Activated T-helper 9 cell treated with anti-CD3 and anti-CD28 coated beads, Interleukin-2, amount 50 U/mL, for 16 hours (primary cell): ENCODE measurements at places on chromosomes 5 and 9.

DNA sequence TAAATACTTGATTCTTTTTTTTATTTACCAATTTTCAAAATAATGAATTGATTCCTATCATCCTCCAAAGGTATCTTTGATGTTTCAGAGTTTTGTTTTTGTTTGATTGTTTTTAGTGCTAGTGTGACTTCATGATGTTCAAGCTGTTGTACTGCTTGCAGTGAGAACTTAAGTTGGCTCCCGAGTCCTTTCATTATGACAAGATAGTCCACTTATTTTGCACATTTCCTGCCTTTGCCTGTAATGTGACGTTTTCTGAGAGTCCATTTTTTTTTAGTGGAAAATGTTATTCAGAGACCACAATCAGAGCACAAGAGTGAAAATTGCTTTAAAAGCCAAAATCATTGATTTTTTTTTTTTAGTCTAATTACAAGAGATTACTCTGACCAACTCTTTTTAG lies 60.1 kb upstream of the FCHO2 start:
- no peak for DNase-seq

DNA sequence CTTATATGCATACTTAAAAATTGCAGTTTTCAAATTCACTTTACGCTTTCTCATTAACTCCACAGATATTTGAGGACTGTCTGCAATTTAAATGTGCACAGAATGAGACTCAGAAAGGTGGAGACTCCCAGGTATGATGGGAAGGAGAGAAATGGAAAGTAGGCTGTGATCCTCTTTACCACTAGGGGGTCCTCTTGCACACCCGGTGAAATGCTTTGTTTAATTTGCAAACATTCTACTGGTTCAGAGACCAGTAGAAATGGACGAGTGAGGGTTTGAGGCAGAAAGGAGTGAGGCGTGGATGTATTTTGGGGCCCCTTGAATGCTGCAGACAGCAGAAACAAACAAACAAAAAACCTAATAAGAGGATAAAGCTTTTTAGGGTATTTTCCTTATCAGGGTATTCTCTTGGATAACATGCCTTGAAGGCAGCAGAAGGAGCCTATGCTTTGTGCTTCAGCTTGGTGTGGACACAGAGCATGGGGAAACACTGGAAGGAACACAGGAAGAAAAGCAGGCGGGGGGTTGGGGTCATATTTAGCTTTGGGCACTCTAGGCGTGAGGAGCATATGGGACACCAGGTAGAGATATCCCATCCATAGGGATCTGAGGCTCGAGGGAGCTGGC lies 410.1 kb downstream of the DMRT2 start:
- no peak for DNase-seq

- DNase-seq: no peak
Measured at GRCh38 chr9:131623655-131624330, 78.5 kb downstream of the PRRT1B start.

GRCh38 chr9:1554081-1555035 lies 460.8 kb upstream of the SMARCA2 start:
- no peak for DNase-seq

GRCh38 chr5:1563617-1564181 lies 39.9 kb upstream of the LPCAT1 start:
- DNase-seq: no peak

GRCh38 chr9:3337515-3338225 lies 188.1 kb downstream of the RFX3 start:
- no peak for DNase-seq

GRCh38 chr9:133677126-133678010 lies 41.2 kb downstream of the DBH start:
- no peak for DNase-seq

DNA sequence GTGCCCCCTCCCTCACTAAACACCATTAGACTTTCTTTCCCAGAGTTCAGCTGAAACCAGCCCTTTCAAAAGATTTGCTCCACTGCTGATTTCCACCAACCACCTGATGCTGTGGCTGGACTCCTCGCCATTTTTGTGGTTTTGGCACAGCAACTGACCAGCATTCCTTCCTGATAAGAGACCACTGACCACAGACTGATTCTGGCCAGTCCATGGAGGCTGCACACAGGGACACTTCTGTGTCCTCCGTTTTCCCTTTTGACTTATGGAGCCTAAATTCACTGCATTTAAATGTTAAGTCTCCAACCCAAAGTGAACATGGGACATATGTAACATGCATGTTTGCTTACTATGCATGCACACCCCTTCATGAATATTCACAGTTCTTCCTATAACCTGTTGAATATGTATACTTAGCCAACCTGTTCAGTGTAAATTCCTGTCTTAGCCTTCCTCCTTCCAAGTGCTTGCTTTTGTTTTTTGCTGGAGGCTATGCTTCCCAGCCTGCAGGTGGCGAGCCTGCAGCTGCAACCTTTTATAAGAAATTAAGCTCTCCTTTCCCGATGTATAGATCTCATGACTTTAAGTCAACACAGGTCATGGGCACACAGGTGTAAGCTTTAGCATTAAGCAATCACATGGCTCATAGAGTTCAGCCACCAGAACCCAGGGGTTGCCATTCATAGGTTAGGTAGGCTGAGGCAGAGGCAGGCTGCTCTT lies 78.7 kb downstream of the ACTL7B start:
- no peak for DNase-seq

DNA sequence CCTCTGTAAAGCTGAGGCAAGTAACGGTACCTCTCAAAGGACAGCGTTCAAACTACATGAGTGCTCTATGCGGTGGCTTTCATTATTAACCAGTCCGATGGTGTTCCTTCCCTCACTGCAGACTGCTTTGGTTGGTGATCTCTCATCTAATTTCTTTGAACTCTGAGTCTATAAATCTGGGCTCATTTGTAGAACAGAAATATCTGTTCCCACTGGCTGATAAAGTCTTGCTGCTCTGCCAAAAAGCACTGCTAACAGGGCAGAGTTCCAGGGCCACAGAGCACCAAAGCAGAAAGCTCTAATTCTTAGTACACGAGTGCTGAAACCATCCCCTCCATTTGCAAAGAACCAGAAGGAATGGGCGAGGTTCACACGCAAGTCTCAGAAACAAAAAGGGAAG lies 81.9 kb downstream of the MED27 start:
- no peak for DNase-seq

GRCh38 chr5:168480601-168481000 lies 5.7 kb upstream of the RARS1 start:
- no peak for DNase-seq

DNA sequence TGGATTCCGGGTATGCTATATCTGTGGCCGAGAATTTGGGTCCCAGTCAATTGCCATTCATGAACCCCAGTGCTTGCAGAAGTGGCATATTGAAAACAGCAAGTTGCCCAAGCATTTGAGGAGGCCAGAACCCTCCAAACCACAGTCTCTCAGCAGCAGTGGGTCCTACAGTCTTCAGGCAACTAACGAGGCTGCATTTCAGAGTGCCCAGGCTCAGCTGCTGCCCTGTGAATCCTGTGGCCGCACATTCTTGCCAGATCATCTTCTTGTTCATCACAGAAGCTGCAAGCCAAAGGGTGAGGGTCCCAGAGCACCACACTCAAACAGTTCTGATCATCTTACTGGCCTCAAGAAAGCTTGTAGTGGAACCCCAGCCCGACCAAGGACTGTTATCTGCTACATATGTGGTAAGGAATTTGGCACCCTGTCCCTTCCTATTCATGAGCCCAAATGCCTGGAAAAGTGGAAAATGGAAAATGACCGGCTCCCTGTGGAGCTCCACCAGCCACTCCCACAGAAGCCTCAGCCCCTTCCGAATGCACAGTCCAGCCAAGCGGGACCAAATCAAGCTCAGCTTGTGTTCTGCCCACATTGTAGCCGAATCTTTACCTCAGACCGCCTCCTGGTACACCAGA lies 23.0 kb downstream of the ZNF474 start:
- DNase-seq: no peak

DNA sequence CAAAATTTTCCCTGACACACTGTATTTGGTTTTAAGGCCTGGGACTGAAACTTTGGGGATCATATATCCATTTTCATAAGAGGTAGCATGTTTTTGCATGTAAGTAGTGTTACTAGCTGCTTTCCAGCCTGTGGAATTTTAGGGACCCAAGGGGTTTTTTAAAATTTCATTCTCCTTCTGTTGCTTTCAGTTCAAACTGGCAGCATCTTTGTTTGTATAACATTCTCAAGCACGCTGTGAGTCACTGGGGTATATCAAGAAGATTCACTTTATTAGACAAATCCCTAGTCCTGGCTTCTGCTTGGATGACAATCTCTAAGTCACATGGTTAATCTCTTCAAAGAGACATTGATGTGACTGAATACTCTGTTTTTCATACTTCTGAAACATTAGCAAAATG lies 479.0 kb downstream of the CYLC2 start:
- no peak for DNase-seq

DNA sequence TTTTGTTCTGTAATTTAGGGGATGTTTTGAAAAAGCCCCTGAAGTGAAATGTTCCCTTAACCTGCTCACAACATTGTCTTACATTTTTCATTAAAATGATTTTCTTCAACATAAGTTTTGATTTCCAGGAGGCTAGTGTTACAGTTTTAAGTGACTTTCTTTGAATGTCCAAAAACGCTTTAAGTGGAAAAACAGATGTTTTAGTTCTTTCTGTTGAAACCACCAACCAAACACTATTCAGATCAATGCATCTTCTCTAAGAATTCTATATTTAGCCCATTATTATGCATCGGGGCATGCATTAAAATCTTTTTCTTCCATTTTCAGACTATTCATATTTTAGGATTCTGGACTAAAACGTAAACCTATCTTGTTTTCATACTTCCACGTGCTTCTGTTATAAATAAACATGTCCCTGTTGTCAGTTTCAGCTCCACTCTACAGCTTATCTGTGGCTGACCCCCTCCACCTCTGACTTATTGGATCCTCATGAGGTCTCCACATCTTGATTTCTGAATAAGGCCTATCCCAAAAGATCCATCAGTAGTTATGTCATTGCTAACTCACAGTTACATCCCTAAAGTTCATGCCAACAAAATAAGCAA lies 882.3 kb upstream of the SEMA6A start:
- no peak for DNase-seq

DNA sequence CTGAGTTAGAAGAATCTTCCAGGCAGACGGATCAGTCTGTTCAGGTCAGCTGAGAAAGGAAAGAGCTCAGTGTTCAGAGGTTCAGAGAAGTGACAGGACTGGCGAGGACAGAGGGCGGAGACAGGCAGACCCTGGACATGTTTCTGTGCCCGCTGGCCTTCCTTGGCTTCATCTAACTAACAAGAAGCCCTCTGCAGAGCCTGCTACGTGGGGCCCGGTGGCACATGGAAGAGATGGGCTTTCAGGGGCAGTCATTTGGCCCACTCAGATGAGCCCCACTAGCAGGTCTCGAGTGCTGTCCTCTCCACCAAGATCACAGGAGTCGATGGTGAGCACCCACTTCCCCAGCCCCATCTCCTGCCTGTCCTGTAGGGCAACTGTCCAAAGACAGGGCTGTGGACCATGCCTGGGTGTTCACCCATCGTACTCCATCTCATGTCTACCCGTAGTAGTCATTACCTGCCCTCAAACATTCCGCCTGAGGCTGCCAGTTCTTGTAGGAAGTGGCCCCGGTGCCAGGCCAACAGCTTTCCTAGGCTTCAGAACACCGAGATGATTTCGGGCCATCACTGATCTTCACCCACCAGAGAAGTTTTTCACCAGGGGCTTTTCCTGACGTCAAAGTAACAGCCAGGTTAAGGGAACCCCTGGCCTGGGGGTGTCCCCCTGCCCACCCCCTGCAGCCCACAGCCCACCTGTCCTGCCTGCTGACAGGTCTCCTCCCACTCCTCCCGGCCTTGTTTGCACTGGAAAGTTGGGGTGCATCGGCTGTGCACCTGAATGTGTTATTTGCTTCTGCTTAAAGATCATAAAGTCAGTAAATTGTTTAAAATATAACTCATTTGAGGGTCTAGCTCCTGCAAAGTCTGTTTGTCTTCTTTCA lies 14.0 kb downstream of the IRX2 start:
- DNase-seq: no peak

GRCh38 chr5:176320577-176320976 lies 41.0 kb downstream of the KIAA1191 start:
- DNase-seq: no peak

DNA sequence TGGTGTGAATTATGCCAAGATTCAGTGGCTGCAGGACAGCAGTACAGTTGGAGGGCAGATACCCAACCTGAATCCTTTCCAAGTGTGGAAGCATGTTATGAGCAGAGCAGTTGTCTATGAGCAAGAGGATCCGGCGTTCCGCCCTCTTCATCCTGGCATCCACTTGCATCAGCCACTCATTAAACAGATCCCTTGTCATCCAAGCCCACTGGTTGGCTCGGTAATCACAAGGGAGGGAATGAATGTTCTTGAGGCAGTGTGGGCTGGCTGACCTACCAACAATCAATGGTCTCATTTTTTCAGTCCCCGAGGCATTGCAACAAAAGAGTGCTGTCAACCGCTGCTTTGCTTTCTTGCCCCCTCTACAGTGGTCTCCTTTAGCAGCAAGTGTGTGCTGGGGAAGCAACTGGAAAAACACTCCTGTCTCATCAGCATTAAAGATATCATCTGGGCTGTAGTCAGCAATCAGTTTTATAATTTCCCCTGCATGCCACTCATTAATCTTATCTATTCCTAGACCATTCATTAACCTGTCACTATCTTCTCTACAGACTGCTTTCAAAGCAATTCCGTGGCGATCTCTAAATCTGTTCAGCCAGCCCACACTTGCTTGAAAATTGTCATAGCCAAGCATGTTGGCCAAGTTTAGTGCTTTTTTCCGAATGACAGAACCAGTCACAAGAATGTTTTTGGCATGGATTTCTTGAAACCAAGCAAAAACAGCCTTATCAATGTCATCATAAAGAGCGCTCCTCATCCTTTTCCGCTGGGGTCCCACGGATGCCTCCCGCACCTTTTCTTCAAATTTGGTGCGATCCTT lies 4.9 kb downstream of the TIGD6 start:
- DNase-seq: no peak

GRCh38 chr5:179762781-179763176 lies 30.2 kb downstream of the MAML1 start:
- DNase-seq: no peak

DNA sequence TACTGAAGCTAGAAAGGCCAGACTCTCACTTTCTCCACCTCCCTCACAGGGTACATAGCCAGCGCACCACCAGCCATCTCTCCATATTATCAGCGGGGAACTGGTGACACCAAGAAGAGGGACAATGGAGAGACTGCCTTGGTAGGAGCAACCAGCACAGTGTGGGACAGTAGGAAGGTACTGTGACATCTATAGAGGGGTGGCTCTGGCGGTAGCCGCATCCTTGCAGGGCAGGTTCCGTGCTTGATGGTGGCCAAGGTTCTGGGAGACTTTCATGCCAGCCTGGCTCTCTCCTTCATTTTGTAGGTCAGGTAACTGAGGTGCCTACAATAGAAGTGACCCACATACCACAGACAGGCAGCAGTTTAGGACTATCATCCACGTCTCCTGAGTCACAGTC lies 65.5 kb upstream of the SMIM23 start:
- no peak for DNase-seq

DNA sequence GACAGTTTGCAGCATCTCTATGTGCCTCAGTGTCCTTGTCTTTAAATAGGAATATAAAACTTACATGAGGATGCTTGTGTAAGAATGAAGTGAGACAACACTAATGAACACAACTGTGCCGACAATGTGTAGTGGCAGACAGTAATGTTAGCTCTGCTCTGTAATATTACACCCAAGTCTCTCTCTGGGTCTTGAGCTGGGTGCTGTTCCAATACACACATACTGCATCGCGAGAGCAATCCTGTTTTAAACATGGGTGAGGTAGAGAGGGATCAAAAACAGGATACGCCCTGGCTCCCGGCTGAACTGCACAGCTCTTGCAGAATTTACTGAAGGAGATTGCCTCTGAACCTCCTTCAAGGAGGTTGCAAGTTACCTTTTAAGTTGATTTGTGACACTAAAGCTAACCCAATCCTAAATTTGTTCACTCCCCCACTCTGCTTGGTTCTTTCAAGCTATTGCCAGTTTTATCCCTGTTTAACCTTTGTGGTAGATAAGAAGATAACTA lies 155.2 kb upstream of the ISL1 start:
- no peak for DNase-seq
